B cell (primary cell): ENCODE measurements at places on chromosomes 16 and 17. TPM values are rescaled to one million over a fixed set of nuclear protein-coding genes. Genes with fewer than 3 reads are reported as not detected.

The ZMYND15 gene
- 2.1 and 2.5 TPM in 2 replicates for total RNA-seq

DNA sequence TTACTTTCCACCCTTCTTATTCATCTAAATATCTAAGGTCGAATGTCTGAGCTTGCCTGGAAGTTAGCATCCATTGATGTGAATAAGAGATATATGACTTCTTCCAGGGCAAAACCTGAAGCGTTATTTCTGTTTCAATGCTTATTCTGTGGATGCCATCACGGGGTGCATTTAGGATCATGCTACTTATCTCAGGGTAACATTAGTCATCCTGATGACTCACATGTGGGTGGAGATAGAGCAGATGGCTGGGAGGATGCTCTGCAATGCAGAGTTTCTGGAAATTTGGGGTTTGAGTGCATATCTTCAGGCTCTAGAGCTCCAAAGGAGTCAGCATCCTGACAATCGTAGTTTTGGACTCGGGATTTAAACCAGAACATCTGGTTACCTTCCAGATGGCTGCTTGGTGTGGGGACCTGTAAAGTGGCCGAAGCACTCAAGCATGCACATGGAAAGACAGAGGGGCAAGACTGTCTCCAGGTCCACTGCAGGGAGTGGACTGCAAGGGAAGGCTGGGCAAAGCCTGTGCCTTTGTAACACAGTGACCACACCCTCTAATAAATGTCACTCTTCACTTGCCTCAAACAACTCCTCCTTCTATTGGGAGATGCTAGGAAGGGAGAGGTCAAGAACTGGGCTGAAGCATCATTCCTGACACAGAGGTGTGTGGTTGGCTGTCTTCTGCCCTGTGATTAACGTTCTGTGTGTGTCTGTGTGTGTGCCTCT lies 175.2 kb upstream of the SALL1 start:
- no peak overlapping the region for H3K4me3 ChIP-seq
- H3K27me3 ChIP-seq: no peaks in the 10 kb centered on the region
- H3K4me1 ChIP-seq: no peaks in the 10 kb centered on the region
- H3K36me3 ChIP-seq: no peaks in the 10 kb centered on the region

DNA sequence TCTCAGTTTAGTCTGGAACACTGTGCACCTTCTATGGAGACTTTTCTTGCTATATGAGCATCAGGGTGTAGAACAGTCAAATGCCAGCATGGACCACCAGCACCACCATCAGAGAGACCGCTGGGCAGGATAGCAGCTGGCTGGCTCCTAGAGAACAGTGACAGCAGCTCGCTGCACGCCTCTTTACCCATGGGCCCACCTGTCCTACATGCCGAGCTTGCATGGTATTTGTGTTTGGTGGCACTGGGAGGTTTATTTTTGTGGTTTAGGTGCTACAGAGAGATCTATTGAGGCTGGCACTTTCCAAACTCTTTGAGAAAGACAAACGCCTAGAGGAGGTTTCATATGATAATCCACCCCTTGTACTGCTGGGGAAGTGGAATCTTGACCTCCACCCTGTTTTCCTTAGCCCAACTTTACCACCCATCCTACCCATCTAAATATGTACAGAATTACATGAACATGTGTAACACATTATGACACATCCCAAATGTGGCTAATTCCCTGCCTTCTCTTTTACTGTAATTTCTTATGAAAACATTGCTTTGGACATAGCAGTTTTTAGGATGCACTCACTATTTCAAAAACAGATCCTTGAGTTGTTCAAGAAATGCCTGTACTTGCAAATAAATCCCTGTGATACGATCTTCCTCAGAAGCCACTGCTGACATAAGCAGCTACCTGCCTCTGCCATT lies 46.3 kb downstream of the COG7 start:
- peaks cover 11% of the 10 kb centered on the region for H3K36me3 ChIP-seq
- H3K27me3 ChIP-seq: no peaks in the 10 kb centered on the region
- no peaks in the 10 kb centered on the region for H3K4me1 ChIP-seq
- H3K27ac ChIP-seq: no peak overlapping the region
- no peak for DNase-seq
- H3K4me3 ChIP-seq: no peak overlapping the region

GRCh38 chr17:9016941-9017552 lies 4.3 kb upstream of the NTN1 start:
- H3K4me1 ChIP-seq: peaks cover 10% of the 10 kb centered on the region
- H3K27me3 ChIP-seq: no peaks in the 10 kb centered on the region
- H3K27ac ChIP-seq: no peak overlapping the region
- DNase-seq: no peak
- H3K36me3 ChIP-seq: no peaks in the 10 kb centered on the region

DNA sequence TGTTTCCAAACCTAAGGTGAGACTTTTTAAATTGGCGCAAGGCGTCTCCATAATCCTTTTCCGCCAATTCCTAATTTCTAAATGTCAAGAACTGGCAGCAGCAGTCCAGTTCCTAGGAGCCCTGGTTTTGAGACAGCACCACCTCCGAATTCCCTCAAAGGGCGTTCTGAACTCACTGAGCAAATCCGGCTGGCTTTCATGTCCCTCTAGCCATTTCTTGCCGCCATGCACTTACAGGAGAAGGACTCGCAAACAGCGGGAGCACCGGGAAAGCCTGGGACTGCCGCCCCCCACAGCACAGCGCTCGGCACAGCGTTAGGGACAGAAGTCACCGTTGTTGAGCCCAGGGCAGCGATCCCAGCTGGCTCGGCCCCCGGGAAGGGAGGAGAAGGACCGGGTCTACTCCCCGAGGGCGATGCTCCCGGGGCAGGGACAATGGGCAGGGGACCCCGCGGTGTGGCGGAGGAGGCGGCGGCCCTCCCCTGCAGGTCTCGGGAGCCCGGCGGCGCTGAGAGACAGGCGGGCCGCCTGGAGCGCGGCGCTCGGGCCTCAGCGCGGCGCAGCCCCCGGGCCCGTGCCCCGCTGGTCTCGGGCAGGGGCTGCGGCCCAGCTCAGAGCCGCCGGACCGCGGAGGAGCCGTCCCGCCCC lies 545 bp downstream of the ARHGAP17 start:
- no peaks in the 10 kb centered on the region for H3K27me3 ChIP-seq
- DNase-seq: no peak
- H3K36me3 ChIP-seq: peaks cover 35% of the 10 kb centered on the region
- H3K27ac ChIP-seq: peak overlapping the region; percentile 61

DNA sequence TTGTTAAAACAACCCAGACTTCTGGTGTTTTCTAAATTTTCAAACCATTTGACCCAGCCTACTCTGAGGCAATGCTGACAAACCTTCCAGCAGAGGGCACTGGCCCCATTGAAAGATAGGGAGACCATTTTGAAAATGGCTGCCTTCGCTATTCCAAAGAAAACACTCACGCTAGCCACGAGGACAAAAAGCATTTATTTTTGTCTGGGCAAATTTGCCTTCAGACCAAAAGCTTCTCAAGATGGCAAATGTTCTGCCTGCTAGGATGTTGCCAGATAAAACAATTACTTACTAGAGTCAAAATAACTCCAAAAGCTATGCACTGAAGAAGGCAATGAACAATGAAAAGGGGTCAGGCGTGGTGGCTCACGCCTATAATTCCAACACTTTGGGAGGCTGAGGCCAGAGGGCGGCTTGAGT lies 296.7 kb upstream of the IRX5 start:
- H3K4me3 ChIP-seq: no peak overlapping the region
- no peaks in the 10 kb centered on the region for H3K36me3 ChIP-seq
- H3K27me3 ChIP-seq: no peaks in the 10 kb centered on the region
- H3K27ac ChIP-seq: no peak overlapping the region
- no peak for DNase-seq
- no peaks in the 10 kb centered on the region for H3K4me1 ChIP-seq
